ENCODE measurements at places on chromosomes 3 and 15. TPM values are rescaled to one million over a fixed set of nuclear protein-coding genes. Genes with fewer than 3 reads are reported as not detected.

Gene C2CD4A
- 0.18 TPM for total RNA-seq

Gene GHSR
- total RNA-seq: not detected

Gene EXD1
- total RNA-seq: not detected

DNA sequence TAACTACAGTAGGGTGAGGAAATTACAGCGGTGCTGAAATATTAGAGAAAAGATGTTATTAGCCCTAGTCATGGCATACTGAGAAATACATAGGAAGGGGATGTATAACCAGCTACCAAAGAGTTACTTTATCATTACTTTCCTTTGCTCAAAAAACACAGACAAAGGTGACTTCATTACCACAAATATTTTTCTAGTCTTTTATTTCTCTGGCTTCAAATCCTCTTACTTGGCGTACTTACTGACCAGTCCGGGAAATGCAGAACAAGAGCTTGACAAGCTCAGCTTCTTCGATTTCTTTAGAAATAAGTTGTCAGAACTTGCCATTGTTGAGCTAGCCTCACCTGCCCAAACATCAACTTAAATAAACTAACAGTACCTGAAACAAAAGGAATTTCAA lies 142.1 kb upstream of the TMCO5A start:
- peaks cover 37% of the 10 kb centered on the region for H3K4me1 ChIP-seq
- peak overlapping the region; percentile 88 for H3K27ac ChIP-seq
- H3K27me3 ChIP-seq: peaks cover under 1% of the 10 kb centered on the region
- no peak for DNase-seq
- H3K36me3 ChIP-seq: no peaks in the 10 kb centered on the region
- no peak overlapping the region for H3K4me3 ChIP-seq

Gene CPEB1
- not detected for total RNA-seq

DNA sequence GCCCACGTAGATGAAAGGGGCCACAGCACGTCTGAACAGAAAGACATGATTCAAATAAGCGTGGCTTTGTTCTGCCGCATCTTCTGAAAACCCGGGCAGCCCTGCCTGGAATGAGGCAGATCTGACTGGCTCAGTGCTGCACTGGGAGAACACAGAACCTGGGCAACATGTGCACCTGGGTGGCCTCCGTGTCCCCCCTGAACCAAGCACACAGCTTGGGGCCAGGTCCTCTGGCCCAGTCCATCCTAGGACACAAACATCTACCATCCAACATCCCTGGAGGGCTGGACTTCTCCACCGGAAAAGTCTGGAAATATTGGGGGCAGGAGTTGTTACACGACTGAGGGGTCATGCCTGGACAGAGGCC lies 119.4 kb downstream of the ADAMTS17 start:
- no peaks in the 10 kb centered on the region for H3K4me1 ChIP-seq
- H3K4me3 ChIP-seq: no peak overlapping the region
- no peaks in the 10 kb centered on the region for H3K27me3 ChIP-seq
- no peaks in the 10 kb centered on the region for H3K36me3 ChIP-seq
- H3K27ac ChIP-seq: no peak overlapping the region

Gene ANKRD28
- 22.6 TPM for total RNA-seq

Gene TF
- total RNA-seq: 3.9 TPM

- no peaks in the 10 kb centered on the region for H3K36me3 ChIP-seq
- DNase-seq: no peak
- H3K27me3 ChIP-seq: peaks cover 3% of the 10 kb centered on the region
- peaks cover 17% of the 10 kb centered on the region for H3K4me1 ChIP-seq
- H3K4me3 ChIP-seq: no peak overlapping the region
Observed at GRCh38 chr3:54577313-54577712, 350.5 kb downstream of the LRTM1 start.

DNA sequence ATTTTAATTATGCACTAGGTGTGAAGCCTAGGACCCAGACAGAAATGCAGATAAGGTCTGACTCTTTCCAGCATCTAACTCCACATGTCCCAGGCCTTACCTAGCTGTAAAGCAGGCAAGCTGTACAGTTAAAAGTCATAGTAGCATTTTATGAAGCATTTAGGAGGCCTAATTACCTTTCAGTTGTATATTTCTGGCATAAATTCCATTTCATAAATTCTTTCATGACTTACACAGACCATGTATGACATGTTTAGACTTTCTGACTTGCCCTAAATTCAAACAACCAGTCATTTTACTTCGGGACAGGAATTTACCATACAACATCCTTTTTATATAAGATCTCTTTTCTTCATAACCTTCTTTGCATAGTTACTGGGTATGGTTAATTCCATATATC lies 35.3 kb upstream of the THUMPD3 start:
- no peaks in the 10 kb centered on the region for H3K4me1 ChIP-seq
- H3K36me3 ChIP-seq: peaks cover 10% of the 10 kb centered on the region
- no peak overlapping the region for H3K4me3 ChIP-seq
- no peak overlapping the region for H3K27ac ChIP-seq
- DNase-seq: no peak

Gene FGF12
- 19.1 TPM for total RNA-seq

DNA sequence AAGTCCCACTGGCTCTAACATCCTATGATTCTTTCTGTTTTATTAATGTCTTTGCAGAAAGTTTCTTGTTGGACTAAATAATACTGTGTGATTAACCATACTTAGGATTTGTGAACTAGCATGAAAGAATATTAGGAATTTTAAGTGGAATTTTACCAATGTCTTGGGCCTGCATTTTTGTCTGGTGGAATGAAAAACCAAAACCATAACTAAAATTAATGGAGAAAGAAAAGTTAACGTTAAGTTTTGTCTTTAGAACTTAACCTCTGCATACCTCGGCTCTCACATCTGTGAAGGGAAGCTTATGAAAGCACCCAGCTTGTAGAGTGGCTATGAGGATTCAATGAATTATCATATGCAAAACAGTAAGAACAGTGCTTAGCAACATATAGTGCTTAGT lies 6.5 kb downstream of the FBN1 start:
- no peak overlapping the region for H3K4me3 ChIP-seq
- peaks cover 5% of the 10 kb centered on the region for H3K27me3 ChIP-seq
- H3K4me1 ChIP-seq: peaks cover 8% of the 10 kb centered on the region
- DNase-seq: no peak
- H3K36me3 ChIP-seq: peaks cover 5% of the 10 kb centered on the region
- no peak overlapping the region for H3K27ac ChIP-seq

DNA sequence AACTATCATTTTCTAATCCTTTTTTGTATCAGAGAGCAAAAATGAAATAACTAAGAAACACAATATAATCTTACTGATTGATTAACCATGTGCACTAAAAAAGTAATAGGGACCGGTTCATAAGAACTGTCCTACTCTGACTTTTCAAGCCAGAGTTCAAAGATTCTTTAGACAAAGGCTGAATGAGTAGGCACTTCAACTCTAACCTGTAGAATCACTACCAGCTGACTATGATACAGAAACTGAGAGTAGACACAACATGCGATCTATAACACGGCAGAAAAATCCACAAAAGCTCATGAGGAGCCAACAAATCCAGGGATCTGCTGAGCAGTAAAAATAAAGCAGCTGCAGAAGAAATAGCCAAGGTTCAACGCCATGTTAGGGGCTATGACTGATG lies 8.9 kb downstream of the COPB2 start:
- H3K27ac ChIP-seq: no peak overlapping the region
- DNase-seq: no peak
- peaks cover 19% of the 10 kb centered on the region for H3K36me3 ChIP-seq
- H3K27me3 ChIP-seq: peaks cover 3% of the 10 kb centered on the region

DNA sequence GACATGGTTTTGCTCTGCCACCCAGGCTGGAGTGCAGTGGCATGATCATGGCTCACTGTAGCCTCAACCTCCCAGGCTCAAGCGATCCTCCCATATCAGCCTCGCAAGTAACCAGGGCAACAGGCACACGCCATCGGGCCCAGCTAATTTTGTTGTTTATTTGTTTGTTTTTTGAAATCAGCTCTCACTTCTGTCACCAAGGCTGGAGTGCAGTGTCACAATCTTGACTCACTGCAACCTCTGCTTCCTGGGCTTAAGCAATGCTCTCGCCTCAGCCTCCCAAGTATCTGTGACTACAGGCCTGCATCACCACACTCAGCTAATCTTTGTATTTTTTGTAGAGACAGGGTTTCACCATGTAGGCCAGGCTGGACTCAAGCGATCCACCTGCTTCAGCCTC lies 26.3 kb upstream of the PLCH1 start:
- no peaks in the 10 kb centered on the region for H3K4me1 ChIP-seq
- DNase-seq: no peak
- H3K27me3 ChIP-seq: peaks cover 3% of the 10 kb centered on the region

GRCh38 chr3:41044523-41044922 lies 154.8 kb upstream of the CTNNB1 start:
- no peak overlapping the region for H3K27ac ChIP-seq
- H3K36me3 ChIP-seq: no peaks in the 10 kb centered on the region
- H3K4me1 ChIP-seq: peaks cover 5% of the 10 kb centered on the region
- peaks cover 3% of the 10 kb centered on the region for H3K27me3 ChIP-seq
- no peak overlapping the region for H3K4me3 ChIP-seq

- H3K36me3 ChIP-seq: no peaks in the 10 kb centered on the region
- no peak overlapping the region for H3K4me3 ChIP-seq
- peaks cover 2% of the 10 kb centered on the region for H3K27me3 ChIP-seq
- no peak overlapping the region for H3K27ac ChIP-seq
- H3K4me1 ChIP-seq: peaks cover 19% of the 10 kb centered on the region
- DNase-seq: no peak
Observed at GRCh38 chr15:29857221-29857789, 35.0 kb upstream of the TJP1 start.

DNA sequence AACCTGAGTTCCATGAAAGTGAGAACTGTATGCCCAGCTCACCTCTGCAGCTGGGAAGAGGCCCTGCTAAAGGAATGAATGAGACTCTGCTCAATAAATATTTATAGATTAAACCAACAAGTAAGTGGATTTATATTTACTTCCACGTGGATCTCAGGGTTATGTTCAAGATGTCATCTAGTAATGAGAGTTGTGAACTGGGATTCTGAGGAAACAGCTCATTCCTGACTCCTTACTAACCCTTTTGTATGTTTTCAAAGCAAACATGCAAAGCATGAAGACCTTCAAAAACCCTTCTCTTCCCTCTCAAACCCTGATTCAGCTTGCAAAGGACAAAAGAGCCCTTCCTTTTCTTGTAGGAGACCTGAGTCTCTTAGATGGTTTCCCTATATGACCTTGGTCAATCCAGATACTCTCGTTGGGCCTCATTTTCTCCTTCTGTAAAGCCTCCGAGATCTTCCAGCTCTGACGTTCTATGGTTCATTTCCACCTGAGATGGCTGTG lies 53.4 kb downstream of the LSM3 start:
- DNase-seq: no peak
- H3K27me3 ChIP-seq: peaks cover 11% of the 10 kb centered on the region
- peak overlapping the region; percentile 70 for H3K27ac ChIP-seq
- peaks cover 21% of the 10 kb centered on the region for H3K36me3 ChIP-seq
- peak overlapping the region; percentile 26 for H3K4me3 ChIP-seq

DNA sequence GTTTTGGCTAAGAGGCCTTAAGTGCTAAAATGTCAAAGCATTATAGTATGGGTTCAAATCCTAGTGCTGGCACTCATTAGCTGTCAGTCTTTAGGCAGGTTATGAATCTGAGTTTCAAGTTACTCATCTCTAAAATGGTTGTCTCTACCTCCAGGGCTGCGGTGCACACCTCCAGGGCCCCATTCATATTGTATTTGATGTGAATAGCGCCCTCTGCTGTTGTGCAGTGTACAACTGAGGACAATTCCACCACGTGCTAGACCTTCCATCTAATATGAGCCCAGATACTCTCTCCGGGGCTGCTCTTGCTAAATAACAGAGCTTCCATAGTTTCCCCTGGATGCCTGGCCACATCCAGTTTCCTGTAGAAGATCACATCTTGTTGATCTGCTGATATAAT lies 54.3 kb downstream of the OXNAD1 start:
- H3K36me3 ChIP-seq: peaks cover 44% of the 10 kb centered on the region
- peaks cover 9% of the 10 kb centered on the region for H3K4me1 ChIP-seq
- no peak overlapping the region for H3K27ac ChIP-seq
- DNase-seq: peak; percentile 25
- H3K27me3 ChIP-seq: peaks cover 9% of the 10 kb centered on the region
- no peak overlapping the region for H3K4me3 ChIP-seq

- peaks cover 4% of the 10 kb centered on the region for H3K27me3 ChIP-seq
- H3K36me3 ChIP-seq: no peaks in the 10 kb centered on the region
- no peak overlapping the region for H3K4me3 ChIP-seq
- no peak overlapping the region for H3K27ac ChIP-seq
- peaks cover 10% of the 10 kb centered on the region for H3K4me1 ChIP-seq
- no peak for DNase-seq
Observed at GRCh38 chr3:30253832-30254231, 352.6 kb upstream of the TGFBR2 start.

GRCh38 chr15:55774113-55774970 lies 31.4 kb upstream of the PRTG start:
- H3K27ac ChIP-seq: no peak overlapping the region
- DNase-seq: peak; percentile 70
- H3K36me3 ChIP-seq: peaks cover 3% of the 10 kb centered on the region
- H3K4me1 ChIP-seq: peaks cover 6% of the 10 kb centered on the region
- peaks cover 2% of the 10 kb centered on the region for H3K27me3 ChIP-seq

Gene ZNF80
- total RNA-seq: not detected

DNA sequence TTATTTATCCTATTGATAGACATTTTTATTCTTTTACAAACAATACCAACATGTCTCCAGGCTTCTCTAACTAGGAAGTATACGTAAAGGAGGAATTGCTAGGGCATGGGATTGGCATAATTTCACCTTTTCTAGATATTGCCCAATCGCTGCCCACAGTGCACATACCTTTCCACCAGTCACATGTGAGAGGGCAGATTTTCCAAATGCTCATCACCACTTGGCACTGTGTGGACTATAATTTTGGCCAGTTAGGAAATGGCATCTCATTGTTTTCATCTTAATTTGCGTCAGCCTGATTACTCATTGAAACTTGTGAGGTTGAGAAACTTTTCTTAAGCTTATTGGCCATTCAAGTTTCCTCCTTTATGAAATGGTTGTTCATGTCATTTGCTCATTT lies 57.4 kb upstream of the POLR2M start:
- H3K27ac ChIP-seq: no peak overlapping the region
- H3K36me3 ChIP-seq: peaks cover 35% of the 10 kb centered on the region
- no peak overlapping the region for H3K4me3 ChIP-seq
- DNase-seq: no peak
- H3K27me3 ChIP-seq: peaks cover 5% of the 10 kb centered on the region
- H3K4me1 ChIP-seq: peaks cover 18% of the 10 kb centered on the region

- H3K4me1 ChIP-seq: no peaks in the 10 kb centered on the region
- no peak overlapping the region for H3K4me3 ChIP-seq
- H3K27me3 ChIP-seq: no peaks in the 10 kb centered on the region
- H3K27ac ChIP-seq: no peak overlapping the region
- no peak for DNase-seq
Observed at GRCh38 chr15:81111510-81112470, 22.3 kb upstream of the CFAP161 start.

DNA sequence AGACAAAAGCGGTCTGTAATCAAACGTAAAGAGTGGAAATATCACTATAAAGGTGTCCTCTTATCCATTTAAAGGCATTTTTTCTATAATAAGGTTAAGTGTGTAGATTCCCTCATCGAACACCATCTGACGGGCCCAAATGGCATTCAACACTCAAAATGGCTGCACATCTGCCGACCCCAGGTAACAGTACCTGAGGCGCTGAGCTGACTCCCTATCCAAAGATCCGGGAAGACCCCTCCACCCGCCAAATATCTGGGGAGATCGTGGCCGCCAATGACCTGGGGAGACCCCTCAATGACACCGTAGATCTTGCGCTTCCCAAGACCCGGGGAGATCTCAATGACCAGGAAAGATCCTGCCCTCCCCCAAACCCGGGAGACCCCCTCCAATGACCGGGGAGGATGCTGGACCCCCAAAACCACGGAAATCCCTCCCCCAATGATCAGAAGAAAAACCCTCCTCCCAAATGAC lies 476 bp downstream of the IP6K2 start:
- peak overlapping the region; percentile 100 for H3K27ac ChIP-seq
- peaks cover 5% of the 10 kb centered on the region for H3K27me3 ChIP-seq
- H3K4me1 ChIP-seq: peaks cover 22% of the 10 kb centered on the region

Data from endothelial cell (in vitro differentiated cells).